ENCODE measurements at places on chromosomes 2 and 18.

- no peak for DNase-seq
Observed at GRCh38 chr2:201754717-201755415, 25.9 kb downstream of the ALS2 start.

- DNase-seq: no peak
Observed at GRCh38 chr2:21710031-21710430, 586.3 kb downstream of the TDRD15 start.

DNA sequence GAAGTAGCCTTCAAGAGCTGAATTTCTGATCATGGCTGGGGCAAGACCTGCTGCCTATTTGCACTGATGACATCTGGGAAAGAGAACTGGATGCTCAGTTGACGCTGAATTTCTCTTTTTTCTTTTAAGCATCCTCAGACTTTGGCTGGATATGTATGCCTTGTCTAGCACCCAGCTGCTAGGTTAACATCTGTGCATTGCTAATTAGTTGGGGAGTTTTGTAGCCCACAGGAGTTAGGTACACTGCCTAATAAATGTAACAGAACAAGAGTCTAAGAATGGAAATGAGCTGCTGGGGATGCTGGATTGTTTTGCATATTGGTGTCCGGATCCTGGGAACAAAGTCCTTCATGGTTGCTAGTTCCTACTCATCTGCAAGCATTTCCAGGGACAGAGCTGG, 40.9 kb upstream of the STPG4 start:
- no peak for DNase-seq

DNA sequence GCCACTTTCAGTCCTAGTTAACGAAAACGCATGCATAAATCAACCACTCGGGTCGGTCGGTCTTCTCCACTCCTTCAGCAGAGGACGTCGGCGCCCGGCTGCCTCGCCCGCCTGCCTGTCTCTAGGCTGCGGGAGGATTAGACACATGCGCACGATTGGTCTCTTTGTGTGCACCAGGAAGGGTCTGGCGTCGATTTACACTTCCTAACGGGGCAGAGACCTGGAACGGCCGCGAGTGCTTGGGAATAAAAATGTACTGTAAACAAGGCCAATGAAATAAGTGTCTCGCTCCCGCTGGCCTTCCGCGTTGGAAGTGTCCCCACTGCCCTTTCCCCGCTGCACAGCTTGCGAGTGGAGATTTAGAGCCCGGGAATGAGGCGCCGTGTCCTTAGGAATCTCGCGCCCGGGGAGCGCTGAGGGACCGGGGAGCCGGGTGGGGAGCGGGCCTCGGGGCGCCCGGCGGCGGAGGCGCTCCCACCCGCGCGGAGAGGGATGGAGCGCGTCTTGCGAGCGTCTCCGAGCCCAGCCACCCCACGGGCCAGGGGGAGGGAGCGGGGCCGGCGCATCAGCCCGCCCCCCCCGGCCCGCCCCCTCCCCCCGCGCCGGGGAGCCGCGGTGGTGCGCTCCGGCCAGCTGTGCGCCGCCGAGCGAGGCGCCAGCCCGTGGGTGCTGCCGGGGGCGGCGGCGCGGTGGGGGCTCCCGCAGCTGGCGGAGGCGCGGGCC, at the start of gene DOK6:
Gene DOK6 (plus strand): TSS at position 636 of the 723 bp plus-strand sequence.
- no peak for DNase-seq

DNA sequence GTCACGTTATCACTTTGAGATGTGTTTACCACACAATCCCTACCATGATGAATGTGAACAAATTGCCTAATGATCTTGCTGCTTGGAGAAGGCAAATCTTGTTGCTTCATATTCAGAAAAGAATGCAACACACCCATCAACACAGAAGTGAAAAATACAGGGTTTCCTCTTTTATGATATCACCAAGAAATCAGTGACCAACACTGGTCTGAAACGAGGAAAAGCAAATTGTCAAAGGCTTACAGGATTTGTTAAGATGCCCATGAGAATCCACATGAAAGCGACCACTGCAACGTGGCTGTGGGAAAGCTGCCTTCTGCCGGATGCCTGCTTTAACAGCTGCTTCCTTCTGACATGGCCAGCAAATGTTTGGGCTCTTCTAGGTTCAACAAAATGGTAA, 397.6 kb upstream of the LRATD1 start:
- no peak for DNase-seq

GRCh38 chr18:76622651-76623050, 127.6 kb upstream of the ZNF516 start:
- DNase-seq: no peak

DNA sequence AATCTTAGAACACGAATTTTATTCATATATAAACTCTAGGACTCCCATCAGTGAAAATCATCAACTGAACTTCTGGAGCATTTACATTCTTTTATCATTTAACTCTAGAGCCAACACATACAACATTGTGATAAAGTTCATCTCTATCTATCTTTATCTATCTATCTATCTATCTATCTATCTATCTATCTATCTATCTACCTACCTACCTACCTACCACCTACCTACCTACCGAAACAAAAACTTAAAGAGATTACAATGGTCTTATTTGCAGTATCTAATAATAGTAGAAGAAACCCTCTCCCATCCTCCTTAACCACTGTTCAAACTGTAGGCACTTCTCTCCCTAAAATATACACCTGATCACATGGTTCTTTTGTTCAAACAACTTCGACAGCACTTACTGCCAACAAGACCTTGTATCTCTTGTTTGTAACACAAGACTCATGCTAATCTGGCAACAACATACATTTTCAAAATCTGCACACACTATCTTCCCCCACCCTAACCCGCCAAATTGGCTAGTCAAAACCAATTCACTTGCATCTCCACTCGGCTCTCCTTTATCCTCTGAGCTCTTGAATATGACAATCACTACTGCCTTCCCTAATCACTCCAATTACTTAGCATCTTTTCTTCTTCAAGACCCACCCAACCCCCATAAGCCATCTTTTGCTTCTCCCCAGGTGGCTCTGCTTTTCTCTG, 69.0 kb downstream of the GORASP2 start:
- no peak for DNase-seq

GRCh38 chr2:216372761-216373291, 543 bp upstream of the MARCHF4 start:
- DNase-seq: no peak

- DNase-seq: no peak
Observed at GRCh38 chr2:44836174-44836573, 105.3 kb upstream of the SIX3 start.

GRCh38 chr18:67428805-67429204, 87.7 kb downstream of the DSEL start:
- no peak for DNase-seq

DNA sequence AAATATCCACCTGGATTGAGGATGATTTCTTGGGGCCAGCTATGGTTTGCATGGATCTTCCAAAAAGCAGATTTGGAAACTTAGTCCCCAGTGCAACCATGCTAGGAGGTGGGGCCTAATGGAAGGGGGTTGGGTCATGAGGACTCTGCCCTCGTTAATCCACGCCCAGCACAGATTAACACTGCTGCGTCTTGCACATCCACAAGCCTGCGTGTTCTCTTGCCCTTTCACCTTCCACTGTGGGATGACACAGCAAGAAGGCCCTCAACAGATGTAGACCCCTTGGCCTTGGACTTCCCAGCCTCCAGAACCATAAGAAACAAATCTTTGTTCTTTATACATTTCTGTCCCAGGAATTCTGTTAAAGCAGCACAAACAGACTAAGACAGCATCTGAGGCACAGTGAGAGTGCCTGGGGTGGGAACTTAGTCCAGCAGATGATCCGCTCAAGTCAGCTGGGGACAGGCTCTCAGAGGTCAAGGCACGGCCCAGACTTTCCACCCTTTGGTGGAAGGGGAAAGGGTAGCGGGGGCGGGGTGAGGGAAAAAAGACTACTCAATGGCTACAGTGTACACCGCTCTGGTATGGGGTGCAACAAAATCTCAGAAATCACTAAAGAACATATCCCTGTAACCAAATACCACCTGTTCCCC, 2.4 kb downstream of the RAB17 start:
- no peak for DNase-seq

- no peak for DNase-seq
Observed at GRCh38 chr18:41034413-41034812, 920.6 kb upstream of the PIK3C3 start.

DNA sequence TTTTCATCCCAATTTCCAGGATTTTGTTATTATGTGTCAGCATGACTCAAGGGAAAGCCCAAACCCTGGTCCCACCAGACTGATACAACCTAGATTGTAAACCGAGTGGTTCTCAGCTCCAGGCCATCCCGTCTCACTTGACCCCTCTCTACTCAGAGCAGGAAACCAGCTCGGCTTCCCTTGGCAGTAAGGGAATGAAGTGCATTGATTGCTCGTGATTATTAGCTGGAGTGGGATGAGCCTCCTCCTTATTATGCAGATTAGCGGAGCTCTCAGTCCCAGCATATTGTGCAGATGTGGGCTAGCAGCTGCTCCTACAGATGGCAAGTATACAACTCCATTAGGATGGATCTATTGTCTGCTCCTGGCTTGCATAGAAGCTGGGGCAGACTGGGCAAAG, 167.6 kb downstream of the LNPK start:
- DNase-seq: no peak

- DNase-seq: no peak
Observed at GRCh38 chr2:240353086-240353798, 82.2 kb upstream of the GPC1 start.

DNA sequence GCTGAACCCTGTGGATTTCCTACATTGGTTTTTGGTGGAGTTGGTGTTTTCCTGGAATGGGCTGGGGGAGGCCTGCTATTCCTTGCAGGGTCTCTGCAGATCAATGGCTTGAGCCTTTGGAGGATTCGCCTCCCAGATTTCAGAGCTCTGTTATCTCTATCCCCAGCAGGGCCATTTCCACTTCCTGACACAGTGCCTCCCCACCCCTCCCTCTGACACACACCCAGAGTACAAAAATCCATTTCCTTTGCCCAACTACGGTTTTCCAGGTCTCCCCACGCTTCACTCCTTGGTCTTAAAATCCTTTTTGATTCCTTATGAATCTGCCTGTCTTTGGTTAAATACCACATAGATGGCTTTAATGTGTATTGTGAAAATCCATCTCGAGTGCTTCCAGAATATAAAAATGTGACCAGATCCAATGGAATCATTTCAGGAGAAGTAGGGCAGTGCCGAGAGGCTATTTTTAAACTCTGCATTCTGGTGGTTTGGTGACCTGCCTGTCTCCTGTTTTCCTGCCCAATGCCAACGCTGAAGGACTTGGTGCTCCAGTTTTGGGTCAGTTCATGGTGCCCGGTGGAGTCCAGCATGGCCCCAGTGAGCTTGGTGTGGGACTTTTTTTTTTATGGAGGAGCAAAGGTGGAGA, 60.9 kb downstream of the ARL4C start:
- no peak for DNase-seq

GRCh38 chr18:29146068-29146467, 969.1 kb upstream of the CDH2 start:
- no peak for DNase-seq

DNA sequence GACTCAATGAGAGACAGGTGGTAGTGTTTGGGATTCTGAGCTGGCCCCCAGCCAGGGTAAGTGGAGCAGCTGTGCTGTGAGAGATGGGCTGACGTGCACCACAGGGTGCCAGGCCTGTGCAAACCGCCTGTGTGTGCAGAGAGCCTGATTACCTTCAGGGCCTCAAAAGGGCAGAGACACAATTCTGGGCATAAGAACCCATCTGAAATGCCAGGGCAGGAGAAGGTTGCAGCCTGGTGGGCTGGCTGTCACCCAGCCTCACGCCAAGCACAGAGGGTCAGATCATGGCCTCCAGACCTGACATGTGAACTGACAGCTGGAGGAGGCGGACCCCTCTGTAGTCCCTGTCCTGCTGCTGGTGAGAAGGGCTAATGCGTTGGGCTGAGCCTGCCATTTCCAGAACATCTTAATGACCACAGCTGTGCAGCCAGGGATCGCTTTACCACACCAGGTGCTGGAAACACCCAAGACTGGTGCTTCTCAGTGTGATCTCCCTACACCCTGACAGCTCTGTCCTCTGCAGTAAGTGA, 100.9 kb downstream of the ARL4C start:
- no peak for DNase-seq

DNA sequence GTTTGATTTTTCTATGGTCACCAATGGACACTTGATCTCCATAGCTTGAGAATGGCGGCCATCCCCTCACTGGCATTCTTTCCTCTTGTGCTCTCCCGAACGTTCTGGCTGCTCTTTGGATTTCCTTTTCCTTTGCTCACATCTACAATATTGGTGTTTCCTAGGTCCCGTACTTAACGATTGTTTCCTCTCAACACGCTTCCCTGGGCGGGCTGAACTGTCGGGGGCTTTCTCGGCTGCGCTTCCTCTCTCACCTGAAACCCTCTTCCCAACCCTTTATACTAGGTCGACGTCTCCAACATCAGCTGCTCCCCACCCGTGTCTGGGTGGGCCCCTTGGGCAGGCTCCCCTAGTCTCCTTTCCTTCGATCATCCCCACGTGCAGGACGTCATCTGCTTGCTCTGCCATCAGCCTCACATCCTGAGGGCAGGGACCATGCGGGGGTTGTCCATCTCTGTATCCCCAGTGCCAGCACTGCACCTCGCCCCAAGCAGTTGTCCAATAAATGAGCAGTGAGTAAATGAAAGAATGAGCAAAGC, 634 bp upstream of the DIS3L2 start:
- no peak for DNase-seq

DNA sequence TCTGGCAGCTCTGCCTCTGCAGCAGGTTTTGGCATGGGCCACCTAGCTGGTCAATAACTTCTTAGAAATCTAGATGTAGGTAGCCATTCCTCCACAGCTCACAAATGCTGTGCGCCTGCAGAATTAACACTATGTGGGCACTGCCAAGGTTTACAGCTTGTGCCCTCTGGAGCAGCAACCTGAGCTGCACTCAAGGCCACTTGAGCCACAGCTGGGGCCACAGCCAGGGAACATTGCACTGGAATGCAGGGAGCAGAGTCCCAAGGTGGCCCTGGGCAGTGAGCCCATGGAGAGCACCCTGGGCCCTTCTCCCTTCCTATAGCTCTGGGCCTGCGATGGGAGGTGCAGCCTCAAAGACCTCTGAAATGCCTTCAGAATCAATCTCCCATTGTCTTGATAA, 365.3 kb downstream of the SATB2 start:
- DNase-seq: no peak

GRCh38 chr18:61851940-61852451, 40.8 kb downstream of the RNF152 start:
- DNase-seq: no peak

DNA sequence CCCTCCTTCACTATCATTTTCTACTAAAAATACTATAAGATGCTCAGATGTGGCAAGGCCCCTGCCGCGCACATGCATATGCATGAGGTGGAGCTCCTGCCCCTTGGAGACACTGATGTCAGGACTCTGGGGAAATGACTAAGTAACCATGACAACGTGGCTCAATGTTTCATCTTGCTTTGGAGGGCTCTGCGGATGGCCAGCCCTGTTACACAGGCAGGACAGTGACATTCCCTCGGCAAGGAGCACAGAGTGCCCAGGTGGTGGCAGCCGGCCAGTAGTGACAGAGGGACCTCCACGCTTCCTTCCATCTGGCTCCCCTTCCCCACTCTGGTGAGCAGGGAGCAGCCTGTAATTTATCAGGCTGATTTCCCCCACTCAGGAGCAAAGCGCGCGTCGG, 364.1 kb downstream of the SS18 start:
- no peak for DNase-seq

- DNase-seq: no peak
Observed at GRCh38 chr18:55880617-55881016, 292.6 kb upstream of the TCF4 start.

GRCh38 chr2:189874586-189875320, 90.5 kb downstream of the PMS1 start:
- DNase-seq: no peak
